ENCODE measurements at places on chromosomes 3 and 15.

GRCh38 chr3:164952966-164953365, 125.3 kb downstream of the SI start:
- DNase-seq, result no peak

DNA sequence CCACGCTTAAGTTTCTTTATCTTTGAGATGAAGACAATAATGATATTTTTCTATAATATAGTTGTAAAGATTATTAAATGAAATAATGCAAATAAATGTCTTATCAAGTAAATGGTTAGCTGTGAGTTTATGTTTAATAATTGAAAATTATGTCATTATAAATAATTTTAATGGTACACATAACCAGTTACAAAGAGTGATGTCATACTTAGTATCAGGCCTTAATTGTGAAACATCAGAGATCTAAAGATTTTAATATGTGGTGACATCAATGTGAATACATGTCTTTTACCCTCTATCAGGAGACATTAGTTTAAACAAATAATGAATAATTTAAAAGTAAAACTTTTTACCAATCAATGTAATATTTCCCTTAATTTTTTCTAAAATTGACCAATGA, 63.8 kb upstream of the P2RY1 start:
- no peak for DNase-seq

- DNase-seq, result peak; percentile 18
Measured at GRCh38 chr15:101088788-101089578, 162.9 kb downstream of the CHSY1 start.

- no peak for DNase-seq
Measured at GRCh38 chr15:89554247-89554646, 21.0 kb upstream of the TICRR start.

DNA sequence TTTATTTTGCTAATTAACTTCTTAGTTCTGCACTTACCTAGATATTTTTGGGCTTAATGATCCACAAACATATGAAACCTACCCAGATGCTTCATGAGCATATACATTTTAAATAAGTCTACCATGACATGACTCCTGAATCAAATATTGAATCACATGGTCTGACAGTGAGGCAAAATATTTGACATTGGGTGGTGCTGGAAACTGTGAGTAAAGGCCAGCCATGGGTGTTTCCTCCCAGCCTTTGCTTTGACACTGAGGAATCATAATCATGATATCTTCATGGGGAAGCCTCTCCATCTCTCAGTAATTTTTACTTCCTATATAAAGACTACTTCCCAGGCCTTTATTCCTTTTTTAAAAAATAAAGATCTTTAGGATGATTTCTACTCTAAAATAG, 22.8 kb upstream of the SSR3 start:
- DNase-seq, result no peak

GRCh38 chr3:151625086-151625485, 108.6 kb upstream of the AADACL2 start:
- DNase-seq, result no peak

DNA sequence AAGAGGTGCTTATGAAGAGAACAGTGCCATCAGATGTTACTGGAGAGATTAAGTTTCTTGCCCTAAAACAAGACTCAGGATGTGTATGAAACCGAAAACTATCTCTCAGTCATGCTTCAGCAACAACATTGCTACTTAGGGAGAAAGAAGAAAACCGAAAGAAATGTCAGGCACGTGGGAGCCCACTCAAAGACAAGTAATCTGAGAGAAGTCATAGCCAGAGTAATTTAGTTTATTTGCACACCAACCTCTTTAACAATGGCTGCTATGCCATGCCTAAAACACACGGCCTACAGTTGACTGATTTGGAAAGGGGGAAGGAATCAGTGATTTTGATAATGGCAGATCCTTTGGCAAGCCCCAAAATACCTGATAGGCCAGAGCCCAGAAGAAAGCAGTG, 162.9 kb downstream of the TIGIT start:
- DNase-seq, result no peak

DNA sequence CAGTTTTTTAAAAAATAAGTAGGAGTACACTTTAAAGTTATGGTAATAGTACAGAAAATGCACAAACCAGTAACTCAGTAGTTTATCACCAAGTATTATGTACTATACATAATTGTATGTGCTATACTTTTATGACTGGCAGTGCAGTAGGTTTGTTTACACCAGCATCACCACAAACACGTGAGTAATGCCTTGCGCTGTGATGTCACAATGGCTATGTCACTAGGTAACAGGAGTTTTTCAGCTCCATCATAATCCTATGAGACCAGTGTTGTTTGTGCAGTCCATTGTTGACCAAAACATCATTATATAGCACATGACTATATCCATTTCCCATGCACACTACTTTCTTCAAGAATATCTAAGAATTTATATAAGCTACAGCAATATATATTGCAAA, 68.4 kb upstream of the TSPAN3 start:
- DNase-seq, result no peak

DNA sequence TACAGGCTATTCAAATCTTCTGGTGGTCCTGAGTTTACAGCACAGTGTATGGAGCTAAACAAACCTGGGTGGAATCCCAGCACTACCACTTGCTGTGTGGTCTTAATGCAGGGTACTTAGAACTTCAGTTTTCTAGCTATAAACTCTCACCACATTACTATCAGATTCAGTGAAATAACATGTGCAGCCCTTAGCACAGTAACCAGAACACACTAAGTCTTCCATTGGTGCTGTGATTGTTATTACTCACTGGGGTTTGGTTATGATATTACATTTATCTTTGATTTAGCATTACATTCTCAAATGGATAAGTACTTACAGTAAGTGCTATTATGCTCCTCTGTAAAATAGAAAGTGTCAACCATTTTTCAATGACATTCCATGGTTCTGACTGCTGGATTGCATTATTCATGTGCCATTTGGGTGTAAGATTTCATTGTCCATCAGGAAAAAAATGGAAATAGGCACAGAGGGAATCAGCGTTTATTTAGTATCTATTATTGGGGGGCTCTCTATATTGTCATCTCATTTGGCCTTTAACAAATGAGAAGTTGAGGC, 81.9 kb downstream of the PDE8A start:
- DNase-seq, result no peak

- peak; percentile 73 for DNase-seq
Measured at GRCh38 chr3:138440121-138440521, 5.7 kb downstream of the ESYT3 start.

- DNase-seq, result no peak
Measured at GRCh38 chr3:160796813-160797164, 40.8 kb downstream of the PPM1L start.

DNA sequence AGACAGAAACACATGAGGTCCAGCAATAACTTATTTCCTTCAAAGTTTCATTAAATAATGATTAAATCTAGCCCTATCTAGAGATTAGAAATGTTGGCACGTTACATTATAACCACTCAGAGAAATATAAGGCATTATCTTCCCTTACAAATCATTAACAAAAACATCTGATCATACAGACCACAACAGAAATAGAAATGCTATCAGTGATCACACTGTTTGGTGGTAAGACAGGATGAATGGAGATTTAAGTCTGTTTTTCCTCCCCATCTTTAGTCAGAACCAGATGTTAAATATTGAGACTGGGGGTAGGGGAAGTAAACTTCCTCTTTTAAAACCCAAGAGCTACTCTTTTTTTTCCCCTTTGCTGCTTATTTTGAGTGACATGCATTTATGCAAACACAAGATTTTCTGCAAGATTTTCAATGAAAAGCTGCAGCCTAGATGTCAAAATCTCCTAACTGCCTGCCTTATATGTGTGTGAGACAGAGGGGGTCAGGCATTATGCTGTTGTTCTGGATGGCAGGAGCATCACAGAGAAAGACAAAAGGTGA, 70.4 kb downstream of the CBLB start:
- DNase-seq, result no peak

- no peak for DNase-seq
Measured at GRCh38 chr3:179750720-179751328, 98.0 kb downstream of the USP13 start.

GRCh38 chr3:183298701-183299153, 45.7 kb downstream of the B3GNT5 start:
- no peak for DNase-seq

DNA sequence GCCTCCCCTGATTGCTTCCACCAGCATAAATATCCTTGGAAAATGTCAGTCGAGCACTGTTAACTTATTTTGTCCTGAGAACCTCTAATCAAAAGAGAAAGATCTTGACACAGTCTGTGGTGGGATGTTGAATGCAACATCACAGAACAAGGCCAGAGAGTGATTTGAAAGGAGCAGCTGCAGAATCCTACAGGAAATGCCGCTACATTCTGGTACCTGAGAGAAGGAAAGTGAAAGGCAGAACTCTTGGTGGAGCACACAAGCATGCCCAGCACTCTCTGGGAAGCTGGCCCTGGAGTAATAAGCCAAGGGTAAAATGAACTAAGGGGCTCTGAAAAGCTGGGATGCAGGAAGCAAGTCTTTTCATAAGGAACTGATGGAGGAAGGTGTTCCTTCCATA, 75.8 kb downstream of the CBLB start:
- DNase-seq, result no peak

DNA sequence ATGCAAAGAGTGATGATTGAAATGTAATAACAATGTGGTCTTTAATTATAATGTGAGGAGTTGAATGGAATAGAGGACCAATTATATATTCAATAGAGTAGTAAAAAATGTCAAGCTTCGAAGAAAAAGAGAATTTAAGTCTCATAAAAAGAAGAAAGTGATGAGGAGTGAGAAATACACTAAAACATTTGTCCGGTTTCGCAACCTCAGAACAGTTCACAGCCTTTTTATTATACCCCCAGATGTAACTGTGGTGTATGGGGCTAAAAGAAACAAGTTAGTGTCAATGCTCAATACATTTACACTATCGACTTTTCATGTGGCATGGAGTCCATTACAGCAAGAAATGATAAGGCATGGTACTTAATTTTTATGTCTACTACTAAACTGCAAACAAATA, 386.5 kb upstream of the ATP11B start:
- DNase-seq, result no peak

DNA sequence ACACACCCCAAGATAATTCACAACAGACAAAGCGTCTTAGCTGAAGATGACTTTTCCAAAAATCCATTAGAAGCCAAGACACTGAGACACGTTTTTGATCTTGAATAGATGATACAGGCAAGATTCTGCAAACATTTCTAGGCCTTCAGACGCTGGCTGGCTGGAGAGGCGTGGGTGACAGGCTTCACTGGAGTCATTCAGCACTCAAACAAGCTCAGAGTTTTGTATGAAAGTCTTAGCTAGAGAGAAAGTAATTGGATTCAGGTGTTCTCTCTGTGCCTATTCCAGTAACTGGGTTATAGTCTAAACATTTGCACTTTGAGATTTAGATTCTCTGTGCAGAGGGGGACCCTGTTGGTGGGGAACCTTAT, 147.7 kb upstream of the BHLHE40 start:
- DNase-seq, result no peak

GRCh38 chr3:159616234-159616825, 372.3 kb upstream of the IL12A start:
- no peak for DNase-seq

DNA sequence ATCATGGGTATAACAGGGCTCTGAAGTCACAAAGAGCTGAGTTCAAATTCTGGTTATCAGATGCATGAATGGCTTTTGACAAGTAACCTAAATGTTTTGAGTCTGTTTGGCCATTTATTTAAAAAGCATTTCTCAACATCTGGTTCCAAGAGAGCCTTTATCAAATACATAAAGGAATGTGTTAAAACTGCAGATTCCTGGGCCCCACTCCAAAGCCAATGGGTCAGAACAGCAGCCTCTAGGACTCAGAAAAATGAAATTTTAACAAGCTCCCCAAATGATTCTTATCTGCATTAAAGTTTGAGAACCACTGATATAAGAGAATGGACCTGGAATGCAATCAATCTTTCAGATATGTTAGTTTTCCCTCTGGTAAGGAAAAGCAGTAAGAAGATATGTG, 3.4 kb downstream of the B4GALT4 start:
- no peak for DNase-seq

DNA sequence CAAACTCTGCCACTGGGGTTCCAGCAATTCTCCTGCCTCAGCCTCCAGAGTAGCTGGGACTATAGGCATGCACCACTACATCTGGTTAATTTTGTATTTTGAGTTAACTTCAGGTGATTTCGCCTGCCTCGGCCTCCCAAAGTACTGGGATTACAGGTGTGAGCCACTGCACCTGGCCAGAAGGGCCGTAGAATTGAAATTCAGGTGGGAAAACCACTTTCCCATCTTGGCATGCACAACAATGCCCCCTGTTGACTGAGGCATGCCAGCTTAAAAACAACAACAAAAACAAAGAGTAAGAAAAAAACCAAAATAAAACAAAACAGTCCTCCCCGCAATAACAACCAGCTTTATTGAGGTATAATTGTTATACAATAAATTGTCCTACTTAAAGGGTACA, 32.6 kb upstream of the RAB11A start:
- no peak for DNase-seq

GRCh38 chr15:75723171-75723846, 10.7 kb upstream of the CSPG4 start:
- no peak for DNase-seq

DNA sequence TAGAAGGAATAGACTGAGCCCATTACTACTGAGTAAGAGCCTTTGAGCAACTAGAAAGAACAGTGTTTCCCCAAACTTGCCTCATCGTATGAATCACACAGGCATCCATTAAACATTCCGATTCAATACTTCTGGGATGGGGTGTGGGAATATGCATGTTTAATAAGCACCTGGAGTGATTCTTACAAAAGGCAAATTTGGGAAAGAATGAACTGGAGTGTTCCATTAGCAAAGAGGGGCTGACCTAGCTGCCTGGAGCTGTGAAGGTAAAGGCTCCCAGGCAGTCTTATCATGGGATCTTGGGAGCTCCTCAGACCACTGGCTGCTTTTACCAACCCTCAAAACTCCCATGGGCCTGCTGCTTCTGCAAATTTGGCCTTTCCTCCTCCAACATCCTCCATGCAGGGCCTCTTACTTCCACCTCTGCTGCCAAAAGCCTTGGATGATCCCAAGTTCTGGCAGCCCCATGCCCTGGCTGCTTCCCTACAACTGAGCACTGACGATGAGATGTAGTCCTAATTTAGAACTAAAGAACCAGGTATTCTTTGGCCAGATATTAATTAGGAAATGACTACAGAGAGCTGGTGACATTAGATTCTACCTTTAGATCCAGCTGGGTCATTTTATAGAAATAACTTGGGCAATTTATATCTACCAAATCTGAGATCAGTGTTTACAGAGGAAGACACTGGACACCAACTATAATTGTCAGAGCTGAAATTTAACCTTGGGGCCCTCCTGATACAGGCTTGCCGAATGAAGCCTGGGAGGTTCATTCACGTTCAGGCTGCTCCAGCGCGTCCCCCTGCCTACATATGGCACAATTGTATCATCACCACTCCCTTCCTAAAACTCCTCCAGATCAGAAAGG, 11.2 kb upstream of the HOMER2 start:
- DNase-seq, result no peak

- DNase-seq, result no peak
Measured at GRCh38 chr15:89178307-89178977, 42.9 kb downstream of the RLBP1 start.

Data from NCI-H1092 (cell line).